ENCODE measurements at places on chromosomes 16 and 17. TPM values are rescaled to one million over a fixed set of nuclear protein-coding genes. Genes with fewer than 3 reads are reported as not detected.

DNA sequence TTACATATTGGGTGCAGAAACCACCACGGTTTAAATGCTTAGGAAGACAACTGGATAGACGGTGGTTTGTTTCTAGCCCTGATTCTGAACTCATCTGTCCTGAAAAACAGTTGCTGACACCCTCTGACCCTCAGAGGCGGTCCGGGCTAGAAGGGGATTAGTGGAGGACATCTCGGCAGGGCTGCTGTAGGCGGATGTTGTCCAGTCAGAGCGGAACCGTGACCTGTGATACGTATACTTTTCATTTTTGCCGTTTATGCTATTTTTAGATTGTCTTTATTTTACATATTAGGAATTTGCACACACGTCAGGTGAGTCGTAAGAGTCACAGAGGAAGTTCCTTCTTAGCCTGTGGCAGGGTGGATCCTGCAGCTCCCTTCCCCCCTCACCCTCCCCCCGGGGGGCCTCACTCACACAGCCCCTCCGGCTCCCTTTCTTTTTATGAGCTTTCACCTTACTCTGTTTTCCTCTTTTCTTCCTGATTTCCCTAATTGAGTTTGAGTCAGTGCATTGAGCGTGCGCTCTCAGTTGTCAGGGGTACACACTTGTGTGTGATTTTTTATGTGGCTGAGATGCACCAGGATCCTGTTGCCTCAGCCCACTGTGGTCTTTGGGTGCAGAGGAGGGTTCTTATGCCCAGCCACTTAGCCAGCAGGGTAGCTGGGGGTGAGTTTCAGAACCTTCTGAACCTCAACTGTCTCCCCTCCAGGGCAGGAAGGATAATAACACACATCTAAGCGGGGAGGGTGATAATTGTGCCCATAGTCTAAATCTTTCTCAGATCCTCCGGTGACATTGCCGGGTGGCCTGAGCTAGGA is 211.1 kb upstream of the CHMP6 start:
- no peak for DNase-seq
- H3K4me1 ChIP-seq: peaks cover 5% of the 10 kb centered on the region
- peaks cover 12% of the 10 kb centered on the region for H3K36me3 ChIP-seq
- no peaks in the 10 kb centered on the region for H3K27me3 ChIP-seq

GRCh38 chr17:44786551-44787081 is 27.8 kb downstream of the ADAM11 start:
- no peak overlapping the region for H3K27ac ChIP-seq
- no peak overlapping the region for H3K4me3 ChIP-seq
- H3K4me1 ChIP-seq: peaks cover 11% of the 10 kb centered on the region
- peak; percentile 37 for DNase-seq
- H3K36me3 ChIP-seq: no peaks in the 10 kb centered on the region

- H3K36me3 ChIP-seq: peaks cover 36% of the 10 kb centered on the region
- no peak overlapping the region for H3K27ac ChIP-seq
- no peak for DNase-seq
- peaks cover 30% of the 10 kb centered on the region for H3K4me1 ChIP-seq
- H3K27me3 ChIP-seq: no peaks in the 10 kb centered on the region
Measured at GRCh38 chr17:2388020-2388682, 12.7 kb downstream of the MNT start.

DNA sequence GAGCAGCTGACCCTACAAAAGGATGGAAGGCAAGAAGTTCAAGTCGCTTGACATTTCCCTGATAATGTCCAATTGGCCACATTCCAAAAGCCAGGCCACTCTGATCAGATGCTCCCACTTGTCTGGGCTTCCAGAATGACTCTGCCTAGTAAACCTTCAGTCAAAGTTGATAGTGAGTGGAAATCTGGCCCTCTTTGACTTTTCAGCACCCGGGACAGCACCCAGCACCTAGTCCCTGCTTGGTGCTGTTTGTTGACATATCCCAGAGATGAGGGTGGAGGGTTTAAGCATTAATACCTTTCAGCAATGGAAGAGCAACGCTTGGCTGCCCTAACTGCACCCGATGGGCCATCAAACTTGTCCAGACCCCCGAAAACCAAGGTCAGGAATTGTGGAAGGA is 131.3 kb downstream of the AIPL1 start:
- no peak for DNase-seq
- H3K4me1 ChIP-seq: no peaks in the 10 kb centered on the region
- no peak overlapping the region for H3K4me3 ChIP-seq
- peaks cover 27% of the 10 kb centered on the region for H3K27me3 ChIP-seq

DNA sequence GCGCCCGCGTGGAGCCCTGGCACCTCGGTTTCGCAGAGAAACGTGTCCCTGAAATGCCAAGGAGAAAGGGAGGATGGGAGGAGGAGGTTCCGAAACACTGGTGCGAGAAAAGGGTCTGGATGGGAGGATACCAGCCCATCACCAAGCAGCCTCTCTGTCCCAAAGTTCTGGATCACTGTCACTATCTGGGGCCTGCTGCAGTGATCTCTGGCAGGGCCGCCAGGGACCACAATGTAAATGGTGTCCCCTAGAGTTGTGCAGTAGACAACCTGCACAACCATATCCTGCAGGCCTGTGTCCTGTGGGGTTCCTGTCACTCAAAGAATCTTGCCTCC is 229.3 kb downstream of the C16orf78 start:
- H3K4me1 ChIP-seq: no peaks in the 10 kb centered on the region
- no peak overlapping the region for H3K4me3 ChIP-seq
- H3K27me3 ChIP-seq: no peaks in the 10 kb centered on the region
- DNase-seq: no peak
- H3K36me3 ChIP-seq: no peaks in the 10 kb centered on the region

- no peak overlapping the region for H3K27ac ChIP-seq
- no peaks in the 10 kb centered on the region for H3K27me3 ChIP-seq
- no peaks in the 10 kb centered on the region for H3K36me3 ChIP-seq
Measured at GRCh38 chr17:10556301-10557005, 7.0 kb upstream of the MYH2 start.

- no peaks in the 10 kb centered on the region for H3K4me1 ChIP-seq
- no peaks in the 10 kb centered on the region for H3K36me3 ChIP-seq
- H3K4me3 ChIP-seq: no peak overlapping the region
- H3K27me3 ChIP-seq: peaks cover 80% of the 10 kb centered on the region
- DNase-seq: no peak
- no peak overlapping the region for H3K27ac ChIP-seq
Measured at GRCh38 chr17:77696721-77697460, 261.6 kb upstream of the TNRC6C start.

GRCh38 chr16:71425746-71426068 is 16.1 kb downstream of the TLE7 start:
- no peak for DNase-seq
- H3K27me3 ChIP-seq: peaks cover 13% of the 10 kb centered on the region
- no peaks in the 10 kb centered on the region for H3K36me3 ChIP-seq
- no peaks in the 10 kb centered on the region for H3K4me1 ChIP-seq
- no peak overlapping the region for H3K27ac ChIP-seq

DNA sequence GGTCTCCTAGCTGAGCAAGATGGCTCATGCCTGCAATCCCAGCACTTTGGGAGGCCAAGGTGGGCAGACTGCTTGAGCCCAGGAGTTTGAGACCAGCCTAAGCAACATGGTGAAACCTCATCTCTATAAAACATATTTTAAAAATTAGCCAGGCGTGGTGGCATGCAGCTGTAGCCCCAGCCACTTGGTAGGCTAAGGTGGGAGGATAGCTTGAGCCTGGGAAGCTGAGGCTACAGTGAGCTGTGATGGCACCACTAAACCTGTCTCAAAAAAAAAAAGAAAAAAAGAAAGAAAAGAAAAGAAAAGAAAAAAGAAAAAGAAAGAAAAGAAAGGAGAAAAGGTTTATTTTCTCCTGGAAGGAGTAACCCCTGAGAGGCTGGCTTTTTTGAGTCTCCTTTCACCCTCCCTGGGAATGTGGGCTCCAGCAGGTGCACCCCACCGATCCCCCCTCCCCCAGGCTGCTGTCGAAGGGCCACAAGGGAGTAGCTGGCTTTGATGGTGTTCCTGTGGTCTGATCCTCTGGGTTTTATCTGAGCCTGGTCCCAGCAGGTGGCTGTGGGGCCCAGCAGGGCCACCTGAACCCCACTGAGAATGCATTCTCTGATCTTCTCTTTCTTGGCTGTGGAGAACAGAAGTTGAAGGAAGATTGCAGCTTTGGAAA is 29.9 kb upstream of the TNRC6C start:
- peaks cover 3% of the 10 kb centered on the region for H3K4me1 ChIP-seq
- no peaks in the 10 kb centered on the region for H3K36me3 ChIP-seq
- peaks cover 87% of the 10 kb centered on the region for H3K27me3 ChIP-seq
- no peak overlapping the region for H3K4me3 ChIP-seq
- H3K27ac ChIP-seq: no peak overlapping the region

DNA sequence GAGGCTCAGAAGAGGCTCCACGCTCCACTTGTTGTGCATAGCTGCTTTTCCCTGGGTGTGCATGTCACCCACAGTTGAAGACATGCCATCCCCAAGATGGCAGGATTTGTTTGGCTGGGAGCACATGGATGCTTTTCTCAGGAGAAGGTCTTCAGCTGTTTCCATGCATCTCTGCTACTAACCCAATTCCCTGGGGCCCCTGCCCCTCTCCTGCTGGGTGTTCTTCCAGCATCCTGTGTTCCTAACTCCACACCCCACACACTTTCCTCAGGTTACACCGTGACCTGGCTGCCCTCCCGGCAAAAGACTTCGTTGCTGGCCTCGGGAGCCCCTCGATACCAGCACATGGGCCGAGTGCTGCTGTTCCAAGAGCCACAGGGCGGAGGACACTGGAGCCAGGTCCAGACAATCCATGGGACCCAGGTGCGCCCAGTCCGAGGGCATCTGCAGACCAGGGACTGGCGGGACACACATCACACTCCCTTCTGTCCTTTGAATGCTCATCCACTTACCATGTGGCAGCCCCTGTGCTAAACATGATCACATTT is 21.5 kb downstream of the ITGAL start:
- H3K4me3 ChIP-seq: no peak overlapping the region
- no peaks in the 10 kb centered on the region for H3K4me1 ChIP-seq
- no peak overlapping the region for H3K27ac ChIP-seq

- peak overlapping the region; percentile 60 for H3K27ac ChIP-seq
- no peaks in the 10 kb centered on the region for H3K27me3 ChIP-seq
- no peaks in the 10 kb centered on the region for H3K4me1 ChIP-seq
Measured at GRCh38 chr17:13541032-13541480, 60.7 kb downstream of the HS3ST3A1 start.

DNA sequence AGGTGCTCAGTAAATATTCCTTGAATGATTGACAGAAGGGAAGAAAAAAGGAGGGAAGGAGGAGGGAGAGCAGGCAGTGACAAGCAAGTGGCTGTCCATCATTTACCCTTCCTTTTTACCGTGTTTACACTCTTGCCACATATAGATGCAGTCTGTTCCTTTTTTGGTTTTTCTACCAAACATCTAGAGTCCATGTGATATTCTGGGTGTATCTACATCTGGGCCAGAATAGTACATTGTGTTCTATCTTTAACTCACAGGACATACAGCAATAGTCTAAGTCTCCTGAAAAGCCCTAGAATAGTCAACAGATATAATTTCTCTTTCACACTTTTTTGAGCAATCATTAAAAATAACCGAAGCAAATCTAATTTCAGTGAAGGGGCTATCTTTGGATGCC is 33.5 kb downstream of the KCNJ2 start:
- H3K4me3 ChIP-seq: no peak overlapping the region
- H3K36me3 ChIP-seq: no peaks in the 10 kb centered on the region
- H3K4me1 ChIP-seq: peaks cover 28% of the 10 kb centered on the region
- H3K27ac ChIP-seq: peak overlapping the region; percentile 40

DNA sequence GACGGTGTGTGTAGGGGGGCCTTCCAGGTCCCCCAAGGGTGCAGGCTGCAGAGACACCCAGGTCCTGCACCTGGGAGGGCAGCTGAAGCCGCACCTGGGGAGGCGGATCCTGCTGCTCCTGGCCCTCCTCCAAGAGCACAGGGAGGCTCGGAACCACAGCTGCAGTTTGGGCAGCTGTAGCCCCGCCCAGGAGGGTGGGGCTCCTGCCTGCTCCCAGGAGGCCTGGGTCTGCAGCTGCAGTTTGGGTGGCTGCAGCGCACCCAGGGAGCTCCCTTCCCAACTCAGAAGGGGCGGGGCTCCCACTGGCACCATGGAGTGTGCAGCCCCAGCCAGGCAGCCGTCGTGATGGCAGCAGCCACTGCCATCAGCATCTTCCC is 69.4 kb upstream of the NKD1 start:
- no peaks in the 10 kb centered on the region for H3K27me3 ChIP-seq
- H3K4me3 ChIP-seq: no peak overlapping the region
- no peaks in the 10 kb centered on the region for H3K36me3 ChIP-seq
- DNase-seq: no peak
- no peaks in the 10 kb centered on the region for H3K4me1 ChIP-seq
- no peak overlapping the region for H3K27ac ChIP-seq

DNA sequence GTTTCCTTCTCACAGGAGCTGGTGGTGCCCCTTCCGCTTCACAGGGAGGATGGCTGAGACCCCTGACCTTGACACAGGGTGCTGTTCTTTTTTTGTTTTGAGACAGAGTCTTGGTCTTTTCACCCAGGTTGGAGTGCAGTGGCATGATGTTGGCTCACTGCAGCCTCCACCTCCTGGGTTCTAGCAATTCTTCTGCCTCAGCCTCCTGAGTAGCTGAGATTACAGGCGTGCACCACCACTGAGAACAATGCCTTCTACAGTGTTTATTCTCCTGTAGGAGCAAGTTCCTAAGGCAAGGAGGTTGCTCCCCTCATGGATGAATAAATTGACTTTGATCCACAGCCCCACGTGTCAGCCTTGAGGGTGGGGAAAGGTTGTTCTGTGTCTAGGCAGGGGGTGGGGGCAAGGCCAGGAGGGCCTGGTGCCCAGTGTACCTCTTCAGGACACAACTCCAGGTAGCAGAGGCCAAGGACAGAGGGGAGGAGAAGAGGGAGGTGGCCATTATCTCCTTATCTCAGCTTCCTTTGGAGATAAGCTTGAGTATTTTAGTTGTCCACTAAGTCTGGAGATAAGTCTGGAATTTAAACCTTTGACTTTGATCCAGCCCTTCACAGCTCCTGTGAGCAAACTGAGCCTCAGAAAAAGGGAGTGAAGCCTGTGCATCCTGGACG is 159.4 kb downstream of the SEC14L1 start:
- no peak overlapping the region for H3K27ac ChIP-seq
- no peaks in the 10 kb centered on the region for H3K27me3 ChIP-seq
- H3K4me1 ChIP-seq: peaks cover 14% of the 10 kb centered on the region
- DNase-seq: no peak
- H3K4me3 ChIP-seq: no peak overlapping the region

- H3K36me3 ChIP-seq: no peaks in the 10 kb centered on the region
- H3K27ac ChIP-seq: peak overlapping the region; percentile 42
- DNase-seq: no peak
- H3K4me3 ChIP-seq: no peak overlapping the region
Measured at GRCh38 chr17:34307110-34307509, 12.1 kb upstream of the CCL8 start.

DNA sequence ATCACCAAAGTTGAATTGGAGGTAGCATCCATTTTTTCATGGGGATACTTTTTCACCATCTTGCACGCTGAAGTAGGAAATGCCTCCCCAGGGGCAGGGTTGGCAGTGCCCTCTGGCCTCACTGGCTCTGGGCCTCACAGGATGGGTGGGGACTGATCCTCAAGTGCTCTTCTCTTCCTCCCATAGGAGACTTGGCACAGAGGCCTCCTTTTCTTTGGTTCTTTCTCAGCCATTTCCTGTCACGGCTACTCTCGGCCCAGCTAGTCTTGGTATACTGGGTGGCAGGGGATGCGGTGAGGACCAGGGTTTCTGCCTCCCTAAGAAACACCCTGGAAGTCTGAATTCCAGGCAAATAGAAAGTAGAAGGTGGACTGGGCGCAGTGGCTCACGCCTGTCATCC is 58.2 kb downstream of the PECAM1 start:
- peaks cover 40% of the 10 kb centered on the region for H3K4me1 ChIP-seq
- peak overlapping the region; percentile 91 for H3K27ac ChIP-seq
- H3K36me3 ChIP-seq: peaks cover 32% of the 10 kb centered on the region
- no peaks in the 10 kb centered on the region for H3K27me3 ChIP-seq
- no peak for DNase-seq

GRCh38 chr17:42107597-42108576 is 4.6 kb downstream of the DHX58 start:
- peaks cover 40% of the 10 kb centered on the region for H3K36me3 ChIP-seq
- H3K4me1 ChIP-seq: peaks cover 24% of the 10 kb centered on the region

Gene TMEM235
- total RNA-seq: not detected

Gene HLF
- 4.4 TPM for total RNA-seq
